CD4-positive, alpha-beta T cell treated with Interleukin-10 for 1 hour (primary cell): ENCODE measurements at places on chromosomes 12 and 14.

DNA sequence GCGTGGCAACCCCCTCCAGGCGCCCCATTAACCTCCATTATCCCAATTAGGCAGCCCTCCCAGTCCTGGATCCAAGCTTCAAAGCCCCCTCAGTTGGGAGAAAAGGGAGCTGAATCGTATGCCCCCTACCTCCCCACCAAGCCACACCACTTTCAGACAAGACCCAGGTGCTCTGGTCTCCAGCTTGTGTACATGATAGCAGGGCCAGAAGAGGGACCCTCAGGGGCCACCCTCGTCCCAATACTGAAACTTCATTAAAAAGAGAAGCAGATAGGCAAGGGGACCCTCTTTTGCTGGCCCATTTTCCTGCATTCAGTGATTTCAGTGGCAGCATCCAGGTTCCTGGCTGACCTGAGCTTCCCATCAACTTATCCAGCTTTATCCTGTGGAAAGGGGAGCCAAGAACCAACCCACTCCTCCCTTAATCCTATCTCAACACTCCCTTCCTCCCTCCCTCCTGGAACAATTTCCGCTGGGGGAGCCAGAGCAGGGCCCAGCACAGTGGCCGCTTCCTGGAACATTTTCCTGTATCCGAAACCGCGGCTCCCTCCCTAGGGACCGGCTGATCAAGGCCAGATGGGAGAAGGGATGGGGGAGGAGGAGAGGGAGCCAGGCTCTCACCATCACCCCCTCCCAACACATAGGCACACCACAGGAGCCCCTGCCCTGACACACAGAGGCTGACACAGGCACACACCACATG, 9.5 kb upstream of the SP7 start:
- DNase-seq: no peak

DNA sequence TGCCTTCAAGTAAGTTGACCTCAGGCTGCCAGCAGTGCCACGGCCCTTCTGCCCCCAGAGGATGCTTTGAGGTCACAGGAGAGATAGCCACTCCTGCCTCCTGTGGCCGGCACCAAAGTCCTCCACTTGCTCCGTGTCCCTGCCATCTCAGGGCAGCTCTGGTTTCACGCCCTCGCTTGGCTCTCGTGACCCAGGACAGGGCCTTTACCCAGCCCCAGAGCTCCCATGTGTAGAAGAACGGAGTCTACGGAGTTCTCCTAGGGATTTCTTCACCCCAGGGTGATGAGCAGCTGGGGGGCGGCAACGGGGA, 178.1 kb downstream of the ADGRD1 start:
- DNase-seq: no peak

- DNase-seq: no peak
These were observed 671 bp downstream of the ESYT1 start for GRCh38 chr12:56128670-56129205.

DNA sequence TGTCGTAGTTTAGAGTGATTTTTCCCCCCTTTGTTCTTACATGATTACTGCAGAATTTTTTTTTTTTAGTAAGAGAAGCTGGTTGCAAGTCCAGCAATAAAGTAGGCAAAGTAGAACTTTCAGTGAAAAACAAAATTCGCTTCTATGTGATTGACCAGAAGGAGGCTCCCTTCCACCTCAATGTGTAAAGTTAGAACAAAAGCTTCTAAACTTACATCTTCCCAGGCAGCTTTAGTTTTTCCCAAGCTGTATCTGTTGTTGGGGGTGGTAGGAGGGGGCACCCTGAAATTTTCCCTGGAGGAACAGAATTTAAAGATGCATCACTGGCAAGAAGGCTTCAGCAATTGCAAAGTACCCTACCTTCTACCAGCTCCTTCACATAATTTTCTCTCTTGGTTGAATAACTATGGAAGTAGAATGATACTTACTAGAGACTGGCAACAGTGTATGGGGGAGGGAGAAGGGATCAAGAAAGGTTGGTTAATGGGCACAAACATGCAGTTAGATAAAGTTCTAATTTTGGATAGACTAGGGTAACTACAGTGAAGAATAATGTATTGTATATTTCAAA, 87.3 kb upstream of the E2F7 start:
- DNase-seq: no peak

DNA sequence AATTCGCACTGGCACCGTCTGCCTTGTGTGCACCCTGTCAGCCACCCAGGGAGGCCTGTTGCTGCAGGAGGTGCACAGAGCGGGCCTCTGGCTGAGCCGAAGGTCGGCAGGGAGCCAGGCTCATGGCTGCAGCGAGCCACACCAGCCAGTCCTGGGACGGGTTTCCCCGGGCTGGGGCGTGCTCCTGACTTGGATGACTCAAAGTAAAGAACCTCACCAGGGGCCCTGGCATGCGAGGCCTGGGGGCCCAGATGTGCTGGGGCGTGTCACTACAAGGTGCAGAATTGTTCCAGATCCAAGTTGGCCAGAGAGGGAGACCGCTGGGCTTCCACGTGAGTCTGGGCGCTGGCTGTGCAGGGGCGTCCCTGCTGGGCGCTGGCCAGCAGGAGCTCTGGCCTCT, 34.5 kb downstream of the FBRSL1 start:
- no peak for DNase-seq

DNA sequence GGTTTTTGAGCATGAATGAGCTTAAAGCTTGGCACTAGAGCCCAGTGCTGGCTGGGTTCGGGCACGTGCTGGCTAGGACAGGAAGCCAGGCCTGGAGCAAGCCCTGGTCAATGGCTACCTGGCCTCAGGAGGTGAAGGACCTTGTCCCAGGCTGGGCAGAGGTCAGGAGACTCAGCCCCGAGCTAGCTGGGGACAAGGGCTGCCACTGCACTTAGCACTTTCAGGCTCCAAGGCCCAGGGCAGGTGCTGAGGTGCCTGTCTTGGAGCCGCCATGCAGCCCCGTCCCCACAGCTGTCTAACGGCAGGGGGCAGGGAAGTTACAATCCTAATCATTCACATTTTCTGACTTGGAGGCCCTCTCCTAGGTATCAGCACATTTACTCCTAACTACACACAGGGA, 4.3 kb upstream of the AQP6 start:
- DNase-seq: no peak

GRCh38 chr12:41073633-41074472, 114.3 kb upstream of the PDZRN4 start:
- no peak for DNase-seq

DNA sequence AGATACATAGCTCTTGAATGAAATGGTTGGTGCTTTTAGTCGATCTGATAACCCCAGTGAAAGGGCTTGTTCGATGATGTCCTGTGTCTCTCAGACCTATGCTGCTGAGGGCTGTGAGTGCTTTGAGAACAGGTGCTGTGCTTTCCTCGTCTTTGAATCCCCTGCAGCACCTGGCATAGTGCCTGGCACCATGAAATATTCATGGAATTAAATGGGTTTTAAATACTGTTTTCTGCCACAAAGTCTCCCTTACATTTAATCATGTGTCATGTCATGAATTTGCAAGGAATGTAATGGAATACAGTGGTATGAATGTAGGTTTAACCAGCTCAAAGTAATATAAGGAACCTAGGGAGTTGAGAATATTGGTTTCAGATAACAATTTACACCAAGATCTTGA, 220.5 kb upstream of the PRICKLE1 start:
- DNase-seq: no peak
